ENCODE measurements at places on chromosomes 4 and X. TPM values are rescaled to one million over a fixed set of nuclear protein-coding genes. Genes with fewer than 3 reads are reported as not detected.

DNA sequence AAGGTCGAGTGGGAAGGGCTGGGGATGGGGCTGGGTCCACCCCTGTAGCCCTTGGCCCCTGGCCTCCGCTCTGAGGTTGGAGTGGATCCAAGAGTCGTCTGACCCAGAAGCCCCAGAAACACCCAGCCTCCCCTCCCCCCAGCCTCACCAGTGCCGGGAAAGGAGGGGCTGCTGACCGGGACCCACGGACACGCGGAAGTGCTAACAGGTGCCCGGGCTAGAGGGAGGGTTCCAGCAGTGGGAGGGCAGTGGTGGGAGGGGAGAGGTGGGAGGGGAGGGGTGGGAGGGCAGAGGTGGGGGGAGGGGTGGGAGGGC lies 131.8 kb upstream of the NKX1-1 start:
- DNase-seq: no peak

DNA sequence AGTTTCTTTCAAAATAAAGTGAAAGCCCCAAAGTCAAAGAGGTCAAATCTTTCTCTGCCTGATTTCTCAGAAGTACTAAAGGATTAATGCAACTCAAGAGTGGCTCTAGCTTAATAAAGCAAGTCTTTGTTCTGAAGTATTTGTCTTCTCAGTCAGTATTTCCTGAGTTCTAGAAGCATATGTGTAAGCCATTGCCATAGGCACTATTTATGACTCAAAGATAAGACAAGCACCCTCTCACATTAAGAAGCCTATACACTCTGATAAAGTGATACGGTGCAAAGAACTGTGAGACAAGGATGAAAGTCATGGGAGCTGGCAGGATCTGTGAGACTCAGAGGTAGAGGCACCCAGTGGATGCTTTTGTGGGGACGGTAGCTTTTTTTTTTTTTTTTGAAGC lies 60.9 kb downstream of the AASDH start:
- DNase-seq: no peak

- no peak for DNase-seq
Measured at GRCh38 chr4:152626790-152627189, 53.0 kb downstream of the TMEM154 start.

GRCh38 chrX:40068048-40068447 lies 29.7 kb downstream of the BCOR start:
- DNase-seq: no peak

DNA sequence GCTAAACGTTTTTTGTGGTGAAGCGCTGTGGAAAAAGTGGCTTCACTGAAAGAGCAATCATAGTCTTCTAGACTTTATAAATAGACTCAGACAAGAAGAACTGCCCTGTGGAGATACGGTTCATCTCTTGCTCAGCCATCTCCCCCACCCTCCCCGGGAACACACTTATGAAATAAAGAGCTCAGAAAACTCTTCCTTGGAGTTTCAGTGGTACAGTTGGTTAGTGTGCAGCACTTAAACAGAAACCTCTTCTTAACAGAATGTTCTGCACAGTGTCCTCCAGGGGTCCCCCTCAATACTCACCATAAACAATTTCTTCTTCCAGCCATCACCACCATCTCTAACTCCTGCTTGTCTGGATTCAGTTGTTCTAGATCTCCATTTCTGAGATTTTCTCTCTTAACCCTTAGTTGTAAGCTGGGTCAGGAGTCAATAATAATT lies 313.0 kb downstream of the ARHGAP10 start:
- DNase-seq: no peak

GRCh38 chrX:48508400-48509244 lies at the start of gene PORCN:
Gene PORCN (plus strand): TSS chrX:48508992. CDS start chrX:48509821, 829 bp downstream.
- no peak for DNase-seq

DNA sequence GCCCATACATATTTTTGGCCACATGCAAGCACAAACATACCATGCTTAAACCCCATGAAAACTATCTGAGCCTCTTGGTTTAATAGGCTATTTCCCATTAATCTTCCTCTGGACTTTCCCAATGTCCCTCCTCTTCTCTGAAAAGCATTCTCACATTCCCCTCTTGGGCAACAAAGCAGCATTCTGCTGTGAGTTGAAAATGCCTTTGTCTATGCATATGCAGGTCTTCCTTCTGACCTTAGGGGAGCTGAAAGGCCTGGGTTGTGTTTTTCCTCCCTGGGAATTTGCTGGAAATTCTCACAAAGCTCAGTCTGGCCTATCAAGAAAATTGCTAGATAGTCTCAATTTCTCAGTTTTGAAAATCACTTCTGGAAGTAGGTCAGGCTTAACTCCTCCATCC lies 4.2 kb downstream of the VSIG4 start:
- no peak for DNase-seq

GRCh38 chr4:18734405-18734804 lies 712.9 kb upstream of the LCORL start:
- no peak for DNase-seq

DNA sequence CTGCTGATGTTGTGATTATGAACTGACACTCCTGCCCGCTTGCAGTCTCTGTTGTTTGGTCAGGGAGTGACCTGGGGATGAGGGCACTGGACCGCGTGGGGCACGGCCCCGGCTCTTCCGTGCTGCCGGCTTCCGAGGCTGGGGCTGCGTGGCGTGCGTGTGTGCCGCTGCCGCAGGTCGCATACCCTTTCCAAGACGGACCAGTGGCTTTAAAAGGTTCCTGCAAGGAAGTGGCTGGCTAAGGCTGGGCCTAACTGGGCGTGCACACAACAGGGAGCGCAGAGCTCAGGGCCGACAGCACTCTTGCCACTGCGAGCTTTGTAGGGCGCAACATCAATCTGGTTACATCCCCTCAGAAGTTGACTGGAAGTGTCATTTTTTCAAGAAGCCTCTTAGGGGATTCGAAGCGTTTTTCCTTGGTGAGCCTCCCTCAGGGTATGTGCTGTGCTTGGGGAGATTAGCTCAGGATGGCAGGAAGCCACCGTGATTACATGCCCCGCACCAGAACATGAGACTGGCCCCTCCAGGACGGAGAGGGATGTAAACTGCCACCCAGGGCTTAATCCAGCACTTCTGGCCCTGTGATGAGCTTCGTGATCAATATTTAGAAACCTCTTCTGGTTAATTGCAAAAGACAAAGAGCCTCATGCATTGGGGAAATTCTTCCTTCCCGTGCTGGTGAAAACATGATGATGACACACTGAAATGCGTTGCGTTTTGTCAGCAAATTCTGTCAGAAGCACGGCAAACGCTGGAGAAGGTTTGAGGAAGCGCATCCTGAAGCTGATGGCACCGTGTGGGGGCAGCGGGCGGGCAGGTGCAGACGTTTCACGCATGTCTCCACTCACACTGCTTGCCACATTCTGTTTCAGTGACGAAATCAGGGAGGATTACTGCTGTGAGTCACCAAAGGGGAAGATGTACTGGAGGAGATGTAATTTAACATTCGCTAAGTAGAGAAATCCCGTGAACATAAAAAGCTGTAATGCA lies 11.1 kb downstream of the MAEA start:
- no peak for DNase-seq

DNA sequence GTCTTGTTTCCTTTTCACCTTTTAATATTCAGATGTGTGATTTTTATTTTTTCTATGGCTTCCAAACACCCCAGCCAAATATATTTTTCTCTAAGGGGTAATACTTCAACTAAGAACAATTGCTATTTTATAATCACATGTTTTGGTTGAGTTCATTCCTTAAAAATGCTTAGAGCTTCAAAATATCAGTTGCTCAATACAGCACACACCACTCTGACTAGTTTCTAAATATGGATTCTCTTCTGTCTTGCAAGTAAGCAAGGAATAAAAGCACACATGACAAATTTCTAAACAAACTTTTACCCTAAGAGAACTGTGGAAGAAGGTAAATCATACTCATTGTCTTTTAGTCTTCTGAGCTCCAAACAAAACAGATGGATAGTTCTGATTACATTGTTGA lies 27.2 kb downstream of the ANTXR2 start:
- peak; percentile 32 for DNase-seq

- no peak for DNase-seq
Measured at GRCh38 chr4:1982124-1983052, 26.4 kb downstream of the NELFA start.

DNA sequence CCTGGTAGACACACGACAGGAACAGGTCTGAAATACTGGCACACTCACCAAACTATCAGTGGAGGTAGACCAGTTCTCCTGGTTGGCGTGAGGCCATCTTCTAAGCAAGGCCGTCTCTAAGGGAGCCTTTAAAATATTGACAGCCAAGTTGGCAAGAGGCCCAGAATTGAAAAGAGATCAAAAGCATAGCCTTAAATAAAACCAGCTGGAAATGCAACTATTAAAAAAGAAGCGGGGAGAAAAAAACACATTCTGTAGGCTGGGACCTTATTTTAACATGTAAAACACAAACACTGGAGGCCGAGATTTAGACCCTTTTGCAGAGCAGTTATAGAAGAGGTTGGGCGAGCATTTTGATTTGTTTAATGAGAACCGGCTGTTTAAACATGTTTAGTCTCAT lies 233.0 kb upstream of the CLNK start:
- no peak for DNase-seq

GRCh38 chrX:10554612-10555270 lies 65.6 kb downstream of the MID1 start:
- DNase-seq: no peak

The NXF3 gene
- not detected for polyA plus RNA-seq

The CTAG1A gene
- not detected for polyA plus RNA-seq

The ASB9 gene
- polyA plus RNA-seq: 0.22 TPM

The GPR34 gene
- not detected for polyA plus RNA-seq

The NAP1L3 gene
- 0.84 TPM for polyA plus RNA-seq
